BJ (cell line): ENCODE measurements at places on chromosomes 16 and 17.

- no peak for DNase-seq
Measured at GRCh38 chr16:4182581-4183236, 59.2 kb downstream of the SRL start.

DNA sequence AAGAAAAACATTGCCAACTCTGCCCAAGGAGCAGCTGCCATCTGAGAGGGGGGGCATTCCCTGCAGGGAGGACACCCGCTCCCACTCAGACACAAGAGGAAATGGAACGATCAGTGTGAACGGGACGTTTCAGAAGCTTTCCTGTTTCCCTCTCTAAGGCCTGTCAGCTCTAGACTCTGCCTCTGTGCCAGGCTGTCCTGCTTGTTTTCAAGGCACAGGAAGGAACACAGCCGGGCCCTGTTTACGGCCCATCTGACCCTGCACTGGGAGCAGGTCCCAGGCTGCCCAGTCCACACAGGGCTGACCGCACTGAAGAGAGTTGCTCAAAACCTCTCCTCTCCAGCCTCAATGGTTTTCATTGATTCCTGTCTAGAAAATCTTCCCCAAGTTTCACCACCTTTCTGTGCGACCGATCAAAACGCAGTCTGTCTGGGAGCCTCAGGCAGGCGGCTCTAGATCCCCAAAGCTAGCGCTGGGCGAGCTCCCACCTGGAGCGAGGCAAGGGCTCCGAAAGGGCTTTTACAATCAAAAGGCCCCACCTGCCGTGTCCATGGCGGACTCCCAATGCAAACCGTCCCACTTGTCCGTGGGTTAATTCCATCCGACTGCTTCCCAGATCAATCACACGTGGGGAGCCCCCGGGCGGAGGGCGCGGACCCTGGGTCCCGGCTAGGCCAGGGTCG is 1.5 kb downstream of the PIEZO1 start:
- no peak for DNase-seq

- no peak for DNase-seq
Measured at GRCh38 chr16:8199390-8199789, 390.9 kb downstream of the TMEM114 start.

DNA sequence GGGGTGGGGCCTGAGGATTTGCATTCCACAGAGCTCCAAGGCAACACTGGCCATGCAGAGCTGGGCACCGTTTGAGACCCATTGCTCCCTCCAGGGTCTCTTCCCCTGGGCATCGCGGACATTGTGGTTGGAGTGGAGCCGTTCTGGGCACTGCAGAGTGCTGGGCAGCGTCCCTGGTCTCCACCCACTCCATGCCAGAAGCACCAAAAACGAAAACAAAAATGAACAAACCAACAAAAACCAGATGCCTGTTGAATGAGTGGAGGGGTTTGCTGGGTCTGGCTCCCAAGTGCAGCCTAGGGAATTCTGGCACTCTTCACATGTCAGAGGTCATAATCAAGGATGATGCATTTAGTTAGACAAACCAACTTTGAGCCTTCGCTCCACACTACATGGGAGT is 17.9 kb downstream of the WNT9B start:
- no peak for DNase-seq

DNA sequence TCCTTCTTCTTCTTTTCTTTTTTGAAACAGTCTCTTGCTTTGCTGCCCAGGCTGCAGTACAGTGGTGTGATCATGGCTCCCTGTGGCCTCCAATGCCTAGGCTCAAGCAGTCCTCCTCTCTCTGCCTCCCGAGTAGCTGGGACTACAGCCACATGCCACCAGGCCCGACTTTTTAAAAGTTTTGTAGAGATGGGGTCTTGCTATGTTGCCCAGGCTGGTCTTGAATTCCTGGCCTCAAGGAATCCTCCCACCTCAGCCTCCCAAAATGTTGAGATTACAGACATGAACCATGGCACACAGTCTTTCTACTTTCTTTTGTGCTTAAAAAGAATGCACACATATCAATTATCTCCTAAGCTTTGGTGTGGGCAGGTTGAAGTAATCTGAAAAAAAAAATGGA is 61.0 kb upstream of the DNAJA2 start:
- DNase-seq = no peak
